ENCODE measurements at places on chromosomes 2 and 18. TPM values are rescaled to one million over a fixed set of nuclear protein-coding genes. Genes with fewer than 3 reads are reported as not detected.

Gene CLEC4F
- 0.18 TPM for total RNA-seq

DNA sequence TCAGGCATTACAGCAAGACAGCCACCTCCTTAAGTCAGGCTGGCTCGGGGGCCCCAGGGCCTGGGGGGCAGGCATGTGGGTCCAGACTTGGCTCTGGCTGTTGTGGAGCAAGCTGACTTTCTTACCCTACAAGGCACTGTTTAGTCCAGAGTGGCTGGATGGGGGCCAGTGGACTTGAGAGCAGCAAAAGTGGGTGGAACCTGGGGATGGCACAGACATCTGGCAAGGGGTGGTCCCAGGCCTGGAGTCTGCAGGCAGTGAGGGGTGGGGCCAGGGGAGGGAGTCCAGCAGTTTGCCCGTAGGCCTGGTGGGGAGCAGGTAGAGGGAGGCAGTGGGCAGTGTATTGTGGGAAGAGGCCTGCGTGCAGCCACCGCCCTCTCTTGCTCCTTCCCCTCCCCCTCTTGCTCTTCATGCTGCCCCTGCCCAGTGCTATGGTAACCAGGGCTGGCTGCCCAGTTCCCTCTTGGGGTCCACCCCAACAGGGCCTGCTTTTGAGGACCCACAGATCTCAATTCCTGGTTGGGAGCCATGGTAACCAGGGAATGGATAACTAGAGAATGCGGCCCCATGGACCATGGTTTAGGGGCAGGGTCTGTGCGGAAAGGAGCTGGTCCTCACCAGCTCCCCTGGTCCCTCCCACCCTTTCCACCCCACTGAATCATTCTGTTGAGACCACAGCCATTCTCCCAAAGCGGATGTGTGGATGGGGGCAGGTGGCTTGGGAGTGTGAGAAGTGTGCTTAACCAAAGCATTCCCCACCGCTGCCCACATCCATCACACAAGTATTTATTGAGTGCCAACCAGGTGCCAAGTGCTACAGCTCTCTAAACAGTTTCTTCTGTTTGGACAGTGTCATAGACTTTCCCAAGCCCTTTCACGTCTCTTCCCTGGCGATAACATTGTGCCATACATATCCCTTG lies 19.3 kb downstream of the SPEG start:
- DNase-seq = no peak

DNA sequence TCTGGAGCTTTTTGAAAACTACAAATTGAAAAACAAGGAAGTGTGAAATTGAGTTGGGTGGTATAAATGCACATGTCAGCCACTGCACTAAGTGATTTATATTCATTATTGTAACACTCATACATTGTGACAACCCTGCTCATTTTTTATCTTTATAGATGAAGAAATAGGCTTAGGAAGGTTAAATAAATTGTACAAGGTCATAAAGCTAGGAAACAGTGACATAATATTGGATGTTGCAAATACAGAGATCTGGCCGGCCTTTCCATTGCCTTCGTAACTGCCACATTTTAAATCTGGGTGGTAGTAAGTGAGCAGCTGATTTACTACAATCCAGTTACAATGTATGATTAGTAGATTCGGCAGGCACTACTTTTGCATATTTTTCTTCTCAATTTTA lies 76.6 kb upstream of the LPIN2 start:
- DNase-seq = no peak

Gene CPSF3
- total RNA-seq = 29.1 TPM

GRCh38 chr18:75275226-75275625 lies 64.6 kb downstream of the TSHZ1 start:
- no peak for DNase-seq

DNA sequence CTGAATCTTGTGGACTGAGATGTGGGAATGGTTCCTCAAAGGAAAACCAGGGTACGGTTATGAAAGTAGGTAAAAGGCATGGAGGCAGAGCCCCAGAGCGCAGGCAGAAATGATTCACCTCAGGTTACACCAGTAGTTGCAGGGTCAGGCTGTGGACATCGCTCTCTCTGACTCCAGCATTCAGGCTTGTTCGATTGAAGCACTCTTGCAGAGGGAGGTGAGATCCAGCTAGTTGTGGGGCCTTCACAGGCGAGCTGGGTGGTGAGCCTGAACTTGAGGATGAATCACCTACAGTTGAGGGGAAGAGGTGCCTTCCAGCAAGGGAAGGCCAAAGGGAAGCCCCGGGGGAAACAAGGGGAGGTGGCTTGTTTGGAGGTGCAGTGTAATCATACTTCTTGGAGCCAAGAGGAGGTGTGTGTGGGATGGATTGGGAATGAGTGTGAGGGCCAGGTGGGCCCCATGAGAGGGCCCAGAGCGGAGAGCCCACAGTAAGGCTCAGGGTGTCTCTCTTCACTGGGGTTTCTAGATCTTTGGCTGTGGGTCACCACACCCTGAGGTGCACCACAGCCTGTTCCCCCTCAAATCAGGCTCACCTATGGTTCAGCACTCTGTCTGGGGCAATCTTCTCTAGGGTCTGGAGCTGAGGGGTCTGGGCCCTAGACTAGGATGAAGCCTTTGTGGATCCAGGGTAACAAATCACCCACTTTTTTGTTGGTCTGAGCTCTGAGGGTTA lies 48.5 kb upstream of the MCFD2 start:
- no peak for DNase-seq

DNA sequence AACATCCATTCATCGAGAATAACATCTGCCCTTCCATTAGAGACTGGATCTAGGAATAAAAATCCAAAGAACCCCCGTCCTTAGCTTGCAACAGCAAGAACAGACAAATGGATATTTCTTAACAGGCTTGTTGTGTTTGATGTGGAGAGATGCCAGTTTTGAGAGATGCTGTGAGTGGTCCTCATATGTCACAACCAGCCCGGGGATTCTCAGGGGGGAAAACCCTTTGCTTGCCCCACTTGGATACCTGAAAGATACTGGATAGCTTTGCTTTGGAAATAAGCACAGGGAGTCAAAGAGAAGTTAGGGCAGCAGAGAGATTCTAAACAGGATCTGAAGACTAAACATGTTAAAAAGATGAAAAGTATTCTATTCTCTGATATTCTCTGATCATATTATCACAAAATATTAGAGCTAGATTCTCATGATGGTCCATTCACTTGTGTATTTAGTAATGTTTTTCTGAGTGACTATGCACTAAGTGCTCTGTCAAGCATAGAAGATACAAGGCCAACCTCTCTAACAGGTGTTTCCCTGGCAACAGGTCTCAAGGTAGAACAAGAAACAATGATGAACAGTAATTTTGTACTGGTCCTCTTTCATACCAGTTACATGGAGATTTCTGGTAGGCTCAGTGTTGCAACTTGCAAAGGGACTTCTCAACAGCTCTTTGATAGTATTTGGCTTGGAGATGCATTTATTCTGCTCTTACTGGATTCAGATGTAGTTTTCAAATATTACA lies 348.2 kb downstream of the MYCN start:
- no peak for DNase-seq

Gene PPP1R1C
- total RNA-seq = 0.93 TPM

Gene FAM228A
- not detected for total RNA-seq

GRCh38 chr2:33241581-33241980 lies 234.9 kb upstream of the RASGRP3 start:
- DNase-seq = no peak

Gene RAPGEF4
- 5.1 TPM for total RNA-seq

DNA sequence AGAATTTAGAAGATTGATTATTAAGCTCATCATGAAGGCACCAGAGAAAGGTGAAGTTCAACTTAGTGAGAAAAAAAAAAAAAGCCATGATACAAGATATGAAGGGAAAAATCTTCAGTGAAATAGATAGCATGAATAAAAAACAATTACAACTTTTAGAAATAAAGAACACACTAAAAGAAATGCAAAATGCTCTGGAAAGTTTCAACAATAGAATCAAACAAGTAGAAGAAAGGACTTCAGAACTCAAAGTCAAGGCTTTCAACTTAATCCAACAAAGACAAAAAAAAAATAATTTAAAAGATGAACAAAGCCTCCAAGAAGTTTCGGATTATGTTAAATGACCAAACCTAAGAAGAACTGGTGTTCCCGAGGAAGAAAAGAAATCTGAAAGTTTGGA lies 105.5 kb downstream of the GRB14 start:
- DNase-seq = no peak

Gene MC5R
- total RNA-seq = not detected

- no peak for DNase-seq
Measured at GRCh38 chr2:24210723-24211122, 35.9 kb downstream of the FAM228A start.

Gene SPEG
- 1.7 TPM for total RNA-seq

All from glomerular endothelial cell (primary cell).